ENCODE measurements at places on chromosomes 13 and 19.

DNA sequence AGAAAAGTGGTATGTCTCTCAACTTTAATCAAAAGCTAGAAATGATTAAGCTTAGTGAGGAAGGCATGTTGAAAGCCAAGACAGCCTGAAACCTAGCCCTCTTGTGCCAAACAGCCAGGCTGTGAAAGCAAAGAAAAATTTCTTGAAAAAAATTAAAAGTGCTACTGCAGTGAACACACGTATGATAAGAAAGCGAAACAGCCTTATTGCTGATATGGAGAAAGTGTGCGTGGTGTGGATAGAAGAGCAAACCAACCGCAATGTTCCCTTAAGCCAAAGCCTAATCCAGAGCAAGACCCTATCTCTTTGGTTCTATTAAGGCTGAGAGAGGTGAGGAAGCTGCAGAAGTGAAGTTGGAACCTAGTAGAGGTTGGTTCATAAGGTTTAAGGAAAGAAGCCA is 96.4 kb downstream of the ZDHHC20 start:
- no peak for DNase-seq

- no peak for DNase-seq
Observed at GRCh38 chr19:8148088-8148409, 1.3 kb downstream of the FBN3 start.

DNA sequence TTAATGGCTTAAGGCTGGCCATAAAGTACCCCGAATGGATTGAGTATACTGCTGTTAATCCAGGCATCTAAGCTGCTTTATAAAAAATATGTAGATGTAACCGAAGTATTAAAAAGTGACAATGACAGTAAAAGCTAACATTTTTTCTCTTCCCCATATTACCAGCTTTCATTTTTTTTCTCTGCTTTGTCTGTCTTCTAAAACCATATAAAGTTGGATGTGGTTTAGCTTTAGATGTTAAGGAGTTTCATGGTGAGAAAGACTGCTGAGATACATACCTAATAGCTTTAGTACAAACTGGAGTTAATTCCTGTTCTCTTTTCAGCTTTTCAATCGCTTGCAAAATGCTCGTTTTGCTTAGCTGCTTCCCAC is 838 bp downstream of the AKAP11 start:
- no peak for DNase-seq

- no peak for DNase-seq
Observed at GRCh38 chr13:29846475-29847256, 3.8 kb downstream of the UBL3 start.

DNA sequence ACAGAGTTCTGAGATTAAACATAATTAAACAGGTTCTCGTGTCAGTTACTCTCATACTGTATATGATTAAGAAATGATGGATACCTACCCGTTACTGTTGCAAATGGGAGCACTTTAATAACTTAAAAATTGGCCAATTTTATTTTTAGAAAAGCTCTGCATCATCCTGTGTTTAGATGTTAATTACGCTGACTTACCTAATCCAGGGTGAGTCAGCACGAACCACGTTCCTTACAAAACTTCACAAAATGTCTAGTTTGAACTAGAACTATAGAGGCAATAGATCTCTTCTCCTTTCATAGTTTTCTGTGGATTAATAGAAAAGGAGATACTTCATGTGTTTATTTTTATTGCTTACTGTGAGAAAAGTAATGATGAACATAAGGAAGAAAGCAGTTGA is 363.9 kb downstream of the MYO16 start:
- DNase-seq, result no peak

DNA sequence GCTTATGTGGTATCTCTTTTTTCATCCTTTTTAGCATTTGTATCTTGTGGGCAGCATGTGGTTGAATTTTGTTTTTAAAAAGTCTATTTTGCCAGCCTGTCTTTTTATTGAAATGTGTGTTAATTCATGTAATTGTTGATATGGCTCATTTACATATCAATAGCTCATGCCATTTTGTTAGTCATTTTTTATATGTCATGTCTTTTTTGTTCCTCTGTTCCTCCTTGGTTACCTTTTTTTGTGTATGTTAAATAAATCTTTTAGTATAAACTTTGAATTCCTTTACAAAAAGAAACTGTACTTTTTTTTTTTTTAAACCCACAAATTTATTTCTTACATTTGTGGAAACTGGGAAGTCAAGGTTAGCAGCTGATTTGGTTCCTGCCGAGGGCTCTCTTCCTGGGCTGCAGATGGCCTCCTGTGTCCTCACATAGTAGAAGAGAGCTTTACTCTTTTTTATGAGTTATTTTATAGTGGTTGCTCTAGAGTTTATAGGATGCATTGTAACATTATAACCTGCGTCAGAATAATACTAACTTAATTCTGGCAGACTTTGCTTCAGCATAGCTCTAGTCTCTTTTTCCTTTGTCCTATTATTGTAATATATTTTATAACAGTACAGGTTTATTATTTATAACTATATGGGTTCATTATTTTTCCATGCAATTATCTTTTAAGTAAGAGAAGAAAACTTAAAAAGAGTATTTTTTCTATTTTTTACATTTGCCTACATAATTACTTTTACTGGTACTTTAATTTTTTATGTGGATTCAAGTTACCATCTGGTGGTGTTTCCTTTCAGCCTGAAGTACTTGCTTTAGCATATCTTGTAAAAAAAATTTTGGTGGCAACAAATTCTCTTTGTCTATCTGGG is 86.3 kb downstream of the URI1 start:
- DNase-seq, result no peak

DNA sequence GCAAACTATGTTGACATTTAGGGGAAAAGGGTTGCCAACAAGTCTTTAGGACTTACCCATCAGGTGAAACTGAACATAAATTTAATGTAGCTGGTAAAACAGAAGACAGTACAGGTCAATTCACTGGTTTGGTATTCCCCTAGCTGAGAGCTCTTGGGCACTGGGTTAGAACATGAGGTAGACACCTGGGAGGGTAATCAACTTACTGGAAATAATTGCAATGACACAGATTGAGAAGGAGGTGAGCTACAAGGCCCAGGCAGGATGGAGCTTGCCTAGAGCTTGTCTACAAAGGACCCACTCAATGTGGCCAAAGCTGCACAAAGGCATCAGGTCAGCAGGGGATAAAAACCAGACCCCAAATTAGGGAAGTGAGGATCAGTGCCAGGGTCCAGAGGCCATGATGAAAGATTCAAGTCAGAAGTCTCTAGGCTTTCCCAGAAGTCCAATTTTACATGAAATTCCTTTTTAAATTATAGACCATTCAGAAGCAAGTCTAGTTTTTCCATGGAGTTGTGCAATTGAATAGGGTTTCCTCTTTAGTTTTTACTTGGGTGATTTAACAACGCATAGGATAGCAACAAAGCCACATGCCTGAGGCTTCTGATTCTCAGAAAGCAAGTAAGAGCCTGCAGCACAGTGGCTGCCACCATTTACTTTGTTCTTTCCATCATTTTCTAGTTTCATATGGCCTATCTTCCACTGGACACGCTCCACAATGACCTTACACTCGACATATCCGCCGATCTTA is 194.0 kb downstream of the NDFIP2 start:
- DNase-seq, result no peak

- no peak for DNase-seq
Observed at GRCh38 chr13:98987275-98987674, 9.4 kb upstream of the DOCK9 start.

- DNase-seq, result no peak
Observed at GRCh38 chr13:73939071-73939380, 195.2 kb downstream of the KLF12 start.

DNA sequence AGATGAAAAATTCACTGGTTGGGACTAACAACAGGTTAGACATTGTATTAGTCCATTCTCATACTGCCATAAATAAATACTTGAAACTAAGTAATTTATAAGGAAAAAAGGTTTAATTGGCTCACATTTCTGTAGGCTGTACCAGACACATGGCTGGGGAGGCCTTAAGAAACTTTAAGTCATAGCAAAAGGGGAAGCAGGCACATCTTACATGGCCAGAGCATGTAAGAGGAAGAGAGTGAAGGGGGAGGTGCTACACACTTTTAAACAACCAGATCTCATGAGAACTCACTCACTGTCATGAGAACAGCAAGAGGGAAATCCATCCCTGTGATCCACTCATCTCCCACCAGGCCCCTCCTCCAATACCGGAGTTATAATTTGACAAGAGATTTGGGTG is 125.9 kb downstream of the SUCLA2 start:
- DNase-seq, result no peak

DNA sequence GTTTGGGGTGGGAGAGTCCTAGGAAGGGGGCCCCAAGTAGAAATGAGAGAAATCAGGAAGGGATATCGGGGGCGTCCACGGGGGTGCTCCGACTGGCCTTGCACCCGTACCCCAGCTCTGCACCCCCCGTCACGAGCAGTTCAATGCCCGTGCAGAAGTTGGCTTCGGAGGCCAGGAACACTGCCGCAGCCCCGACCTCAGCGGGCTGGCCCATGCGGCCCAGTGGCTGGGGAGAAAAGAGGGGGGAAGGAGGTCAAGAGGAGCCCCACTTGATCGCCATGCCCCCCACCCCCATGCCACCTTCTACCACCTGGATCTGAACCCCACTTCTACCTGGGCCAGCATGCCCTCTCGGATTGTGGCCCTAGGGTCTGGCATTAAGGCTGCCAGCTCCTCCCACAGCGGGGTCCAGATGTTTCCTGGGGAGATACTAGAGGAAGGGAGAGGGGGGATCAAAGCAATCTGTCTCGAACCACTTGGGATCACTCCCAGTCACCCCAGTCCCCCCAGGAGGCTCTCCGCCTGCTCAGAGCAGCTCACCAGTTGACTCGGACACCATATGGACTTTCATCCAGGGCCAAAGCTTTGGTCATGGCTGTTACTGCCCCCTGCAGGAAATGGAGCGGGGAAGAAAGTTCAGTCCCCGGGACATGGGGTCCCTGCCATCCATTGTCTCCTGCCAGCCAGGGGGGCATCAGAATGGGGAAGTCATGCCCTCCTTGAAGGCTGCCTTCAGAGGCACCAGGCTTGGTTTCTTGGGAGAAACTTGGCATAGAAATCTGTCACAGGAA is 2.5 kb upstream of the BCAT2 start:
- DNase-seq, result no peak

- no peak for DNase-seq
Observed at GRCh38 chr19:36032251-36033104, at the start of gene CLIP3. Gene CLIP3 (minus strand): TSS chr19:36032873. CDS start chr19:36032357, 516 bp downstream.

- DNase-seq, result no peak
Observed at GRCh38 chr13:21747456-21747855, 76.6 kb downstream of the FGF9 start.

DNA sequence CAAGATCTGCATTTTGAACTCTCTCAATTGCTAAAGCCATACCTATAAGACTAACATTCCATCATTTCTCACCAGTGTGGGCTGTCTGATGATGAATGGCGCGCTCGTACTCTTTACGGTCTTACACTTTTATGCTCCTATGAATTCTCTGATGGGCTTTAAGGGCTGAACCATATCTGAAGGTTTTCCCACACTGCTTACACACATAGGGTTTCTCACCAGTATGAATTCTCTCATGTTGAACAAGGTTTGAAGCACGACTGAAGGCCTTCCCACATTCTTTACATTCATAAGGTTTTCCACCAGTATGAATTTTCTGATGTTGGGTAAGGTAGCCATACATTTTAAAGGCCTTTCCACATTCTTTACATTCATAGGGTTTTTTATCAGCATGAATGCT is 18.8 kb upstream of the ZNF607 start:
- DNase-seq, result no peak

DNA sequence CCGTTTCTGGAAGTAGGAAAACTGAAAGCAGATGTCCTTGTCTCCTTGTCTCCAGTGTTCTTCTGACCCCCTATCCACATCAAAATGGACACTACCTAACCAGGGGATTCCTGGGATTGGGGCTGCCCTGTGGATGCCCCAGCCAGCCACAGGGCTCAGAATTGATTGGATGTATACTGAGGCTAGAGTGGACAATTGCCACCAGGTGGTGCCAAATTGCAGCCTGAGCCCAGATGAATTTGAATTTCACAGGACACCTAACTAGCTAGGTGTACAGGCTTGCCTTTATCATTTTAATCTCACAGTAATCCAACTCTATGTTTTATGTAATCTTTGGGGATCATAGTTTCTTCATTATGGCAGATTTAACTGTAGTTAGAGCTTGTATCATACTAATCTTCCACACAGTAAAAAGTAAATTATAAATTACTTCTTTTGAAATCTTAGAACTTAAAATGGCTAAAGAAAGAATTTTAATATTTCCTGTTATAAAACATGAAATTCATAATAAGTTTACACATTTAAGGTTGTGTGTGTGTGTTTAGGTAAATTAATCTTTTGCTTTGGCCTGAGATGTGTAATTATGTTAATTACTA is 58.0 kb downstream of the PIBF1 start:
- no peak for DNase-seq

- no peak for DNase-seq
Observed at GRCh38 chr13:52994865-52995264, 33.7 kb upstream of the OLFM4 start.

DNA sequence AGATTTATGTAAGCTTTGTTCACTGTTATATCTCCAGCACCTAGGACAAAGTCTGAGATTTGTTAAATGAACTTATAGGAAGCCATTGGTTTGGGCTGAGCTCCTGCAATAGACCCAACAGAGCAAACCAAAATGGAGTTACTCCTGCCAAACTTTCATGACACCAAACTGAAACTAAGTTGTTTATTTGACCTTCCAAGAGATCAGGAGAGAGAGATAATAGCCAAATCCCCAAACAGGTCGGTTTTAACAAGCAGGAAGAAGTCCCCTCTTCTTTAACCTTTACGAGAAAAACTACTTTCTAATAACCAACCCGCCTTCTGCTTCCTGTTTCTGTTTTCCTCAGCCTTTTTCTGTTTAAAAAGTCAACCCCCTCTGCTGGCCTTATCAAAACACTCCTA is 54.9 kb upstream of the ATP12A start:
- no peak for DNase-seq

- no peak for DNase-seq
Observed at GRCh38 chr13:76512721-76513145, 373.5 kb downstream of the KCTD12 start.

DNA sequence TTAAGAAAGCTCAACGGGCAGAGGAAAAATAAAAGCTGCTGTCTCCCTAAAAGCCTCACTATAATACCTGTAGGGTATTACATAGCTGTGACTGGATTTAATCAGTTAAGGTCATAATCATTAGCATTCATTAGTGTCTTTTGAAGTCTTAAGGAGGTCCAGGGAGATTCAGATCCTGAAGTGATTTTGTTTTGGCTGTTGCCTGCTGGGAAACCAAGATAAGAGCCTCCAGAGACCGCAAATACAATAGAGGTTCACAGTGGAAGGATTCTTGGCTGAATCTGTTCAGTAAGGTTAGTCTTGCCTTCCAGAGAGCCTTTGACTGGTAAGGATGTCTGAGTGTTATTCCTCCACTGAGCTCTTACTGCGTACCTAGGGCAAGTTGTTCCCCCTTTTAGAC is 54.0 kb upstream of the TNFRSF19 start:
- DNase-seq, result no peak

- no peak for DNase-seq
Observed at GRCh38 chr19:55321466-55322137, 3.5 kb downstream of the TMEM150B start.

GRCh38 chr19:47134545-47134944 is 3.9 kb downstream of the SAE1 start:
- no peak for DNase-seq

- no peak for DNase-seq
Observed at GRCh38 chr13:98738993-98739392, 13.5 kb downstream of the SLC15A1 start.
